ENCODE measurements at places on chromosomes 12 and 14.

DNA sequence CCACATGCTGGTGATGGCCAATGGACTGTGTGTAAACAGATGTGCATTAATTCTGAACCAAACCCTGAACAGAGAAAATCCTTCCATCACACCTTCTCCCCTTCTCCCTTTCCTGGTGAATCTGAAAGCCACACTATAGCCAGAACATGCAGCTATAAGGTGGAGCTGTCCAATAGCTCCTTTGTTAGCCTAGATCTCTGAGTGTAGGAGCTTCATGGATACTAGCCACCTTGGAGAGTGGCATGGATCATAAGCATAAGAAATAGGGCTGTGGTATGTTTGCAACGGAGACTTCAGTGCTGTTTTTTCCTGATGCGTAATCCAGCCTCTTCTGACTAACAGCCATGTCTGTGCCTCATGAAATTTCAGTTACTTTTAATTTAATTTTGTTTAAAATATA lies 364.5 kb downstream of the BTG1 start:
- no peak for DNase-seq

DNA sequence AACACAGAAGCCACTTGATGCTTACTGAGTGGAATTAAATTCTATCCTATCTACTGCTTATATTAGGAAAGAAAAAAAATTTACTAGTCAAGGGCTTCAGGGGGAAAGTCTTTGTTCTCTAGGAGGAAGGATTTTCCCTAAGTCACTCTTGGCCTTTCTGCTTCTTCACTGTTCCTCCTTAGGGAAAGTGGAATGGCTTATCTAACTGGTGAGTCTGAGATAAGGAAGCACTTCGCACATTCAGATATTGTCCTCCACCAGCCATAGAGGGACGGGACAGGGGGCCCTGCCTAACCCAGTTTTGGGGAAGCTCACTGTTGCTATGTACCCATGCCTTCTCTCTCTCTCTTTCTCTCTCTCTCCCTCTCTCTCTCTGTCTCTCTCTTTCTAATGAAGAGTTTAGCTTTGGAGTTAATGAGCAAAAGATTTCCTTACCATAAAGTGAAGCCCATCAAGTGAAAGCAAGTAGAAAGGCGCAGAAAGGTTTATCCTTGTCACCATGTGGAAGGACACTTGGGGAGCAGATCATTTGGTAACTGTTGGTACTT lies 450.6 kb downstream of the ZFP36L1 start:
- DNase-seq = no peak

DNA sequence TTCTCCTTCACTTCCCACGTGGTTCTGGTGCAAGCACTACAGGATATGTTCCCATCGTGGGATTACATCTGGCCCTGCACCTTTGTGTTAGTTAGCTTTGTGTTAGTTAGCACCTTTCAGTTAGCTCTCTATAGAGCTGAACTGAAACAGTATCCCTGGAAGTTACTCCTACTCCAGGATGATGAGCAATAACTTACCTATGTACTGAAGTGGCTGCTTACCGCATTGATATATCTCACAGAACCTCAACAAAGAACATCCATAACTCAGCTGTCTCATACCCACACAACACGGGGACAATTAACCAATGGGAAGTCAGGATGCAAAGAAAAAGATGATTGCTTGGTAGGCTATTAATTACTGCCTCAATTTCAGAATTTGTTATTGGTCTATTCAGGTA lies 146.6 kb downstream of the ASCL4 start:
- no peak for DNase-seq

DNA sequence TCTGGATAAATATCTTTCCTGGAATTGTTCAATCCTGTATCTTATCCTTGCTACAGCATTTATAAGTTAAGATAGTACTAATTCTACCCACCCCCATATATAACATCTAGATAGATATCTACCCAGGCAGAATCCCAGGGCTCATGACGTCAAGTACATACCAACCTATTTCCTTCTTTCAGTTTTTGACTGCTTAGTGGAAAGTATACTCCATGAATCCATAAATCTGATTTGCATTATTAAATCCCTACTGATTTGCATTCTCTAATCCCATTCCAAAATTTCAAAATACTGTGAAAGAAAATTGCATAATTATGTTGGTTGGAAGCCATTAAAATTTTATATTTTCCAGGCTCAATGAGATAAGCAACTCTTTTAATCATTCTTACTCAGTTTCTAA lies 111.7 kb downstream of the KITLG start:
- DNase-seq = no peak

GRCh38 chr12:101596172-101596571 lies 1.4 kb downstream of the MYBPC1 start:
- no peak for DNase-seq

DNA sequence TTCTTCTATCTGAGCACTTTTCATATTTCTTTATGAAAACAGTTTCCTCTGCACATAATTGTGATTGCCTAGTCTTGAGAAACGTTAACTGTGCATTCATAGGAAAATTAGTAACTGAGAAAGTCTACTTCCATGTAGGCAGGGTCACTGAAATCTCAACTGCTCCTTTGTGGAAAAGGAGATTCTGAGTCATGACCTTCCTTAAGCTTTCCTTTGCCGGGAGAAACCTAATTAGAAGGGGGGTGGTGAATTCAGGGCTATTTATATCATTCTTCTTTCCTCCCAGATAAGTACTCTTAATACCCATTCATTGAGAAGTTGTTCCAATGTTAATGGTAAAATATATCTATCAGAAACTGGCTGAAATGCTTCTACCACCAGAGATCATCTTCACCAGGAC lies 751.0 kb upstream of the TMEM132C start:
- DNase-seq = no peak

DNA sequence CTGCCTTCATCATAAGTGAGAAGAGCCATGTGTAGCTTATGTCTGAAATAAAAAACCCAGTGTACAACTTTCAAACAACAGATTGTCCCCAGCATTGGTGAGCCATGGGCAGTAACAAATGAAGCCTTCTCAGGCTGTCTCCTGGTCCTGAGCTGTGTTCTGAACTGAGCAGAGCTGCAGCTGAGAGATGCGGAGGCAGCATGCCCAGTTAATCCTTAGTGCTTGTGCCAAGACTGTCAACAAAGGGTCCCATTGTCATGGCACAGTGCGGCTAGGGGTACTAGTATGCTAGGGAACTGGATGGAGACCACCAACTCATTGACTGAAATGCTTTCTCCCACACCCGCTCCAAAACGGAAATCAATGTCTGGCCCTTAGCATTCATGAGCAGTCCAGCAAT lies 154.3 kb downstream of the RMST start:
- DNase-seq = no peak

DNA sequence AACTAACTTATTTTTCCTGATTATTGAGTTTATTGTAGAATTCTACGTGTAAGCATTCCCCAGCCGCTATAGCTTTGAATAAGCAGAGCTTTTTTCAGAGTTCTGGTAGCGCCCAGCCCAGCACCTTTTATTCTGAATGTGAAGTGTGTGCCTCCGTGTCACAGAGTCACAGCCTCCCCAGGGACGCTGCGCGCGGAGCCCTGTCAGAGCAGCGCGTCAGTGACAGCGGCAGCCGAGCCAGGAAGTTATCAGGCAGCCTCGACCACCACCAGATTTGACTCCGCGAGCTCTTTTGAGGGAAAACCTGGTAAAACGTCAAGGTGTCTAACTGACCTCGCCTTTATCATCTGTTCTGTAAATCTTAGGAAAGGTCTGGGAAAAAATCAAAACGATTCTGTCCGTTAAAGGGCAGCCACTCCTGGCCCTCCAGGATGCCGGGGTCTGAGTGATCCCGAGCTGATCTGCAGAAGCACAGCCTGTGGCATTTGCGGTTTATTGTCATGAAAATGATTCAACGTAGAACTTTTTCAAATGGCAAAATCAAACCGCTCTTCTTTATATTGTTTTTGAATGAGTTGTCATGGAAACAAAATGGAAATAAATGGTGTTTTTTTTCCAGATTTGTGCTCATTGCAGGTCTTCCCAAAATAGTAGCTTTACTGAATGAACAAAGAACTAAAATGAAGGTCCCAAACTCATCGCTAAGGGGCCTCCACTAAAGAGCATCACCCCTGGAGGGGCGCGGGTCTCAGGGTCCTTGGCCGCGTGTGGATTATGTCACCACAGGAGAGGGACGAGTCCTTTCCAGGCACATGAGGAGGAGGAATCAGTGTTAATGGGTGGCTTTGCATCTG lies 43.1 kb upstream of the MMP17 start:
- no peak for DNase-seq

- DNase-seq = no peak
These were observed 12.5 kb upstream of the GALNT6 start for GRCh38 chr12:51403681-51404136.

Data from NCI-H510A (cell line).